ENCODE measurements at places on chromosomes 4 and X.

DNA sequence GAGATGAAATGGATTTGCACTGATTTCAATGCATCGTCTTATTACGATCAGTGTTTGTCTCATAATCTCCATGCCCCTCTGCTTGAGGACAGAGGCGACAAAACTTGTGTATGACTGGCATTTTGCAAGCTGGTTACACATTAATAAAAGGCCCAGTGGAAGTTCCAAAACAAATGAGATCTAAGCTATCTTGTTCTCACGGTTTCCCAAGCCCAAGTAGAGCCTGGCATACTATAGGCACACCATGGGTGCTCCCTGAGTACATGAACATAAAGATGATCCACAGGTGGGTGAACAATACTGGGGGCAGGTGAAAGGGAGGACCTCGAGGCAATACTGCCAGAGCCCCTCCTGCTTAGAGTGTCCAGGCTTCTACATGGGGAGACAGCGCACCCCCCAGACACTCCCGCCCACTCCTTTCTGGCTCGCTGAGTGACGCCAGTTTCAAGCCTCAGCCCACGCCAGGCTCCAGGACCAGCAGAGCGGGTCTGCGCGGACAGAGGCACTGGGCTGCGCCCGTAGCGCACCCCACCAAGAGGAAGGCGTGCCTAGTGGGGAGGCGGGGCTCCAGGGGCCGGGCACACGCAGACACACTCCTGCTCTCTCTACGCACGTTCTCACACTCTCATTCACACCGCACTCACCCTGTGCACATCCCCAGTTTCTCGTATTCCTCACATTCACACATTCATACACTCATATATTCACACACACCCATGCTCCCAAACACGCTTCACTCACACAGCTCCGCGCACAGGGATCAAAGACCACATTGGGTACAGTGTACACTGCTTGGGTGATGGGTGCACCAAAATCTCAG is 8.9 kb upstream of the GSX2 start:
- DNase-seq, result peak; percentile 43

- no peak for DNase-seq
These were observed 333.2 kb downstream of the ARHGAP24 start for GRCh38 chr4:85808104-85808503.

GRCh38 chr4:12324965-12325364 is 896.3 kb upstream of the HS3ST1 start:
- DNase-seq, result no peak

GRCh38 chrX:118510111-118510510 is 14.5 kb downstream of the DOCK11 start:
- no peak for DNase-seq

DNA sequence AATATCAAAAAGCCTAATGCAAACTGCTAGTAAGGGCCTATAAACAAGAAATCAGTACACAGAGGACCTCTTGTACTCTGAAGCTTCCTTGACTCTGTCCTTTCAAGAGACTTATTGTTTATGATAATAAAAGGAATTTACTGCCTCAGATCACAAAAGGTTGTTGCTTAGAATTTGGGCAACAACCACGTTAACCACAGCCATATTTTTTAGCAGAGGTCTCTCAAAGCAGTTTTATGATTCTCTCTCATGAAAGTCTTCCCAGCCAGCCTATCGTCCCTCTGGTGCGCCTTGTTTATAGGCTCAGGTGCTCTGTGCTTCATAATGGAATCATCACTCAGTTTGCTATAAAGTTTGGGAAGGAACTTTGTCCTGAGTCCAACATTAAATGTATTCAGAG is 270.6 kb downstream of the RCHY1 start:
- DNase-seq, result no peak

- no peak for DNase-seq
These were observed 144.8 kb downstream of the MAD2L1 start for GRCh38 chr4:119921830-119922229.
